ENCODE measurements at places on chromosomes 4 and X.

- DNase-seq: peak; percentile 37
Observed at GRCh38 chrX:121128925-121129877, 81.8 kb downstream of the GLUD2 start.

- no peak for DNase-seq
Observed at GRCh38 chr4:111046811-111047210, 423.9 kb upstream of the PITX2 start.

- DNase-seq: no peak
Observed at GRCh38 chr4:66949419-66949818, 595.9 kb downstream of the CENPC start.

- no peak for DNase-seq
Observed at GRCh38 chrX:151416579-151416978, 19.6 kb downstream of the VMA21 start.

- DNase-seq: no peak
Observed at GRCh38 chrX:45505214-45505613, 304.5 kb upstream of the DIPK2B start.

DNA sequence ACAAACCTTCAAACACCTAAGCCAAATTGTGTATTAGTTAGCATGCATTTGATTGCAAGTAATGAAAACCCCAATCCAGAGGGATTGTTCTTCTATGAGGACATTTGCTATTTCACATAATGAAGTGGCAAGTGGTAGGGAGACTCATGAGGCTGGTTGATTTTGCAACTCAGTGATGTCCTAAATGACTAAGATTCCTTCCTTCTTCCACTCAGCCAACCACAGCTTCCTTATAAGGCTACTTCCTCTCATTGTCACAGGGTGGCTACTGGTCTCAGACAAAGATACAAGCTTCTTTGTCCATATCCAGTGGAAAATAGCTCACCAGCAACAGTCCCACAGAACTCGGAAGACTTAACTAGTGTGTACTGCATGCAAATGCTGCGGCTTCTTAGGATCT is 5.3 kb upstream of the OTC start:
- DNase-seq: no peak

DNA sequence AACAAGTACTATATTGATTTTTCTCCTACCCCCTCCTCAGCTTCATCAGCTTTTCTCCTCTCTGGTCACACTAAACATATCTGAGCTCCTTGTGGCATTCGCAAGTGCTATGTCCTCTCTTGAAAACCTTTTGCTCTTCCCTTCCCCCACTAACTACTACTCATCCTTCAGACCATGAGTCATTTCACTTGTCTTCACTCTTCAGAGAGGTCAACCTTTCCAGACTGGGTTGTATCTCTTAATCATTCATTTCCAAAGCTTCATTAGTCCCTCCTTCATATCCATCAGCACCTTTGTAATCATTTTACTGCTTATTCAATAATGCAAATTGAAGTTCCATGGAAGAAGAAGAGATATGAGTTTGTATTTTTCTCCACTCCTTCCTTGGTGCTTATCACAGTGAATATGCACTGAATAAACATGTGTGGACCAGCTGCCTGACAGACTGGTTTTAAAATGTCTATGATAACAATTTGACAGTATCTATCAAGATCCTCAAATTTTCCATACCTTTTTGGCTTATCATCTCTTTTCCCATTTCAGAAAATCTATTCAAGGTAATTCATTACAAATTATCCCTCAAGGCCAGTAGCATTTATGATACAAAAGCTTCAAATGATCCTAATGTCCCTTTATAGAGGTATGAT is 28.4 kb downstream of the DDX60L start:
- DNase-seq: no peak

DNA sequence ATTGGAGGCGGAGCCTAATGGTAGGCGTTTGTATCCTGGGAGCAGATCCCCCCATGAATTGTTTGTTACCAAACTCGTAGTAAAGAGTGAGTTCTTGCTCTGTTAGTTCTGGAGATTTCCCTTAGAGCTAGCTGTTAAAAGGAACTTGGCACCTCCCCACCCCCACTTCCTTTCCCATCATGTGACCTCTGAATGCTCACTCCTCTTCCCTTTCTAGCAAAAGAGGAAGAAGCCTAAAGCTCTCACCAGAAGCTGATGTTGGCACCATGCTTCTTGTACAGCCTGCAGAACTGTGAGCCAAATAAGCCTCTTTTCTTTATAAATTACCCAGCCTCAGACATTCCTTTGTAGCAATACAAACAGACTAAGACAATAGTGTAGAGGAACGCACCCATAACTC is 13.8 kb upstream of the ATOH1 start:
- no peak for DNase-seq

DNA sequence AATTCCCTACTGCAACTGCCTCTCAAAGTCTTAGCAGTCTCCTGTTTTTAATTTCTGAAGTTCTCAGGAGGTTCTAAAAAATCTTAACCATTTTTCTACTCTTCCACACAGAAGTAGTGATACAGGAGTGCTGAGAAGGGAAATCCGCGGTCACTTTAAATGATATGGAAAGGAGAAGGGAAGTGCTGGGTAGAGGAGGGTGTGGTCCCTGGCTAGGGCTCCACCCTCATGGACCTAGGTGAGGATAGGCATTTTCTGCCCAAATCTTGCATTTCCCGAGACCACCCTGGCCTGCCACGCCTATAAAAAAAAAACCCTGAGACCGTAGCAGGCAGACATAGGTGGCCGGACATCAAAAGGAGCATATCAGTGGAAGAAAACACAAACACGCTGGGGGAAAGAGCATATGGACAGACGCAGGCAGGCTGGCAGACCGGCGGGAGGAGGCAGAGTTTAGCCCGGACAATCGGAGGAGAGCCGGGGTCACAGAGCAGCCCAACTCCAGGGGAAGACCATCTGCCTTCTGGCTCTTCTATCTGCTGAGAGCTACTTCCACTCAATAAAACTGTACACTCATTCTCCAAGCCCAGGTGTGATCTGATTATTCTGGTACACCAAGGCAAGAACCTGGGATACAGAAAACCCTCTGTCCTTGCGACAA is 85.7 kb downstream of the POU3F4 start:
- no peak for DNase-seq

GRCh38 chrX:65866146-65866545 is 173.7 kb downstream of the VSIG4 start:
- DNase-seq: no peak

DNA sequence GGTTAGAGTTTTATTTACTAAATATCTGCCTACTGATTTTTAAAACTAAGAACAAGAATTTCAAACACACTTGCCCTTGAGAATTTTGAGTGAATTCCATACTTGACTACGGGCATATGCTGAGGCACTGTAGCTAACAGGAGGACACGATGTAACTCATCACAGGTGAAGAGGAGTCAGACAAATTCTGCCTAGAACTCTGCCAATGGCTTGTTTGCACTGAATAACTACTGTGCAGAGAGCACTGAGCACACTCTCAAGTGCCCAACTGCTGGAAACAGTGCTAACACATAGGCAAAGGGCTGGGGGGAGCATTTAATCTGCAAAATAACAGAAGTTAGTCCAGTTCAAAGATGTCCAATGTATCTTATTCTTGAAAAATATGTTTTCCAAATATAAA is 104.4 kb downstream of the WDFY3 start:
- DNase-seq: no peak

GRCh38 chr4:181475781-181476507 is 767.3 kb upstream of the TENM3 start:
- no peak for DNase-seq

- DNase-seq: no peak
Observed at GRCh38 chrX:83508006-83508405, at the start of gene POU3F4. POU3F4 (plus strand) TSS chrX:83508290; CDS start chrX:83508325, 35 bp downstream.

DNA sequence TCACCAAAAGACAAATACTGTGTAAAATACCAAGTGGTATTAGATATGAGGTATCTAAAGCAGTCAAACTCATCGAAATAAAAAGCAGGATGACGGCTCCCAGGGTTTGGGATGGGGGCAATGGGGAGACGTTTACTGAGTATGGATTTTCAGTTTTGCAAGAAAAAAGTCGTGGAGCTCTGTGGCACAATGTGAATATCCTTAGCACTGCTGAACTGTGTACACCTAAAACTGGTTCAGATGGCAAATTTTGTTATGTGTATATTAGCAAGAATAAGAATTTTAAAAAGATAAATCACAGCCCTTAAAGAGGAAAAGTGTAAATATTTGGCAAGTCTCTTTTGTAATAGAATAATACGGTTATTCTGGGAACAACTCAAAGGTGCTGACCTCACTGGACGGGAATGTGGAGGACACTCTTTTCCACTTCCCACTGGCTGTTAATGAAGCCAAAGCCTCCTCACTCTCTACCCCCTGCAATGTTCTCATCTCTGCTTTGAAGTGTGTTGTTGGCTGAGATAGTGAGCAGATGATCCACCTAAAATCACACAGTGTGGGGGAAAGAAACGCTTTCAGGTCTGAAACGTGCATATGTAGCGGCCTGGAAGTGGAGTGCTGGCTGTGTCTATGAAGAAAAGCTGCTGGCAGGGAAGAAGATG is 49.2 kb downstream of the SEL1L3 start:
- DNase-seq: peak; percentile 19

DNA sequence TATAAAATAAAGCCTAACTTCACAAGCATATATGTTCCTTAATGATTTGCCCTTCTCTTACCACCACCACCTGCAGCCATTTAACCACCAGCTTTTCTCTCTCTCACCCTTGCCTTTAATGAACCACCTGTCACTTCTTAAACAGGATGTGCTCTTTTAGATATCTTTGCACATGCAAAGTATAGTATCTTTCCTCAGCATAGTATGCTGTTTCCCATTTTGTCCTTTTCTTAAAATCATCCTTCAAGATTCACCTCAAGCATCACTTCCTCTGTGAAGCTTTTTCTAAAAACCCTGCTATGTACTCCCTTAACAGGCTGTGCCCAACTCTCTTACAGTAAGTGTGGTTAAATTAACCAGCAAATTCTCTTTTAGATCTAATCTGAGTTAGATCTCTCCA is 8.2 kb upstream of the CNOT6L start:
- no peak for DNase-seq

- DNase-seq: peak; percentile 81
Observed at GRCh38 chr4:8135666-8136065, 22.9 kb downstream of the ABLIM2 start.

DNA sequence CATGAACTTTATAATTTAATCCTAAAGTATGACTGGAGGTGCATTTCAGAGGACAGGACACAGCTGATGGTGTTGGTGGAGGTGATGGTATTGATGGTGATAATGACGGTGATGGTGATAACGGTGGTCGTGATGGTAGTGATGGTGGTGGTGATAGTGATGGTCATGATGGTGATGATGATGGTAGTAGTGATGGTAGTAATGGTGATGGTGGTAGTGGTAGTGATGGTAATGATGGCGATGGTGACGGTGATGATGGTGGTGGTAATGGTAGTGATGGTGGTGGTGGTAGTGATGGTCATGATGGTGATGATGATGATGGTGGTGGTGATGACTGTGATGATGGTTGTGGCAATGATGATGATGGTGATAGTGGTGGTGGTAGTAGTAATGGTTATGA is 40.4 kb downstream of the SLC2A9 start:
- no peak for DNase-seq

DNA sequence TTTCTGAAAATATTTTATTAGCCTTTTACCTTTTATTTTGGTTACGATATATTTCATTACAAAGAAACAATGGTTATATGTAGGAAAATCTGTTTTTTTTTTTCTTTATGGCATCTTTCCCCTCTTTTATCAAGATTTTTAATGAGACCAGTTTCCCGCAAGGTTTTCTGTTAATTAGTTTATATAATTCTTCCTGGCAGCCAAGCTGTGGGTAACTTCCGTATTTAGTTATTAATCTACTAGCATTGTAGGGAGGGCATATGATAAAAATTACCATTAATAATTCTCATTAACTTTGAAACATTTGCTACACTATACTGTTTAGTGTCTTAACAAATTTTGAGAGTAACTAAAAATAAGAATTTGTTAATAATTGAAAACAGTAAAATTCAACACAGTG is 181.1 kb upstream of the GPRIN3 start:
- no peak for DNase-seq

GRCh38 chr4:56058555-56058954 is 109.8 kb downstream of the CEP135 start:
- DNase-seq: no peak

- peak; percentile 43 for DNase-seq
Observed at GRCh38 chr4:119932277-119932676, 134.4 kb downstream of the MAD2L1 start.

DNA sequence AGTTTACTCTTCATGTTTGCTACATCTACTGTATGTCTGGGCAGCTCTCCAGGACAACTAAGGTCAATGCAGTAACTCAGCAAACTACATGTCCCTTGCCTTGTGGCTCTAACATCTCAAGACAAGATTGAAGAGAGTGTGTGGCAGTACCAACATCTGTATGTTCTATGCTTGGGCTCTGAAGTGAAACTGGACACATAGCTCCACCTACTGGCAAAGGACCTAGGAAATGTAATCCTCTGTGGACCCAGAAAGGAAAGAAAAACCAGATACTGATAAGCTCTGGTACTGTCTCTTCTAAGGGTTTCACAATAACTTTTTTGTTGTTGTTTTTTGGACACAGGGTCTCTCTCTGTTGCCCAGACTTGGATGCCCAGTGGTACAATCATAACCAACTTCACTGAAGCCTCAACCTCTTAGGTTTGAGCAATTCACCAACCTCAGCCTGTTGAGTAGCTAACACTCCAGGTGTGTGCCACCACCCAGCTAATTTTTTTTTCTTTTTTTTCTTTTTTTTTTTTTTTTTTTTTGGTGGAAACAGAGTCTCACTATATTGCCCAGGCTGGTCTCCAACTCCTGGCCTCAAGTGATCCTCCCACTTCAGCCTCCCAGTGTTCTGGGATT is 64.1 kb downstream of the QDPR start:
- DNase-seq: peak; percentile 38

GRCh38 chrX:39327705-39328104 is 526.4 kb downstream of the MID1IP1 start:
- no peak for DNase-seq

- no peak for DNase-seq
Observed at GRCh38 chr4:125045311-125045710, 269.4 kb upstream of the FAT4 start.

- DNase-seq: peak; percentile 90
Observed at GRCh38 chr4:137394018-137394417, 138.3 kb downstream of the PCDH18 start.

GRCh38 chr4:177401658-177402273 is 40.5 kb downstream of the AGA start:
- no peak for DNase-seq

DNA sequence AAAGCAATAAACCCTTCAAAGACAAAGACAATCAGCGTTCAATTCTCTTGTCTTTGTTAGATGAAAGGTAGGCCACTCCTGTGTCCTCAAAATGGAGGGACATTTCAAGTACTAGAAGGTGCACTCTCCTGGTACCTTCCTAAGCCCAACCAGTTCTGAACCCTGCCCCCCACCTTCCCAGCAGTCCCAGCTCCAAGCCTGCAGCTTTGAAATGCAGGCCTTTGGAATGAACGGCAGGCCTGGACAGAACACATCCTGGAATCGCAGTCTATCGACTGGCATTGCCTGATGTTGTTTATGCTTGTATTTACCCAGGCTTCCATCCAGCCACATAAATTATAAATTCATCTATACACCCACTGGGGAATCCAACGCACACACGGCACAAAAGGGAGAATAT is 47.4 kb downstream of the RASGEF1B start:
- DNase-seq: no peak

All from NCI-H1092 treated with DMSO at 0.1 percent for 48 hours (cell line).